SIG-M5 (cell line): ENCODE measurements at places on chromosomes 11 and 22.

DNA sequence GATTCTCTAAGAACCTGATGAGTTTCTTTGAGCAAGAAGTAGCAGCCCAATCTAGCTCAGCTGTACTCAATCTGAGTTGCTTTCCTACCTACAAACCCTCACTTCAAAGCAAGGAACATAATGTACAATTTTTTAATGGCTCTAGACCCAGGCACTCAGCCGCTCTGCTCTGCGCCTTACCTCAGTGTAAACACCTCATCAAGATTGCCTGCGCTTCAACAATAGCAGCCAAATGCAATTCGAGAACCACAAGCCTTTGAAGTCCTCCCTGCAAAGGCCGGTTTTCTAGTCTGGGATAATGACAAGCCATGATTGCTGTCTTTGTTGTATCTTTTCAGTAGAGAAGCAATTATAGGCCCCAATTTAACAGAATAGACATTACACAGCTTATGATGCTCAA, 38.0 kb downstream of the JHY start:
- no peak for DNase-seq

- no peak for DNase-seq
These were observed 3.6 kb downstream of the GTPBP1 start for GRCh38 chr22:38709306-38709705.

DNA sequence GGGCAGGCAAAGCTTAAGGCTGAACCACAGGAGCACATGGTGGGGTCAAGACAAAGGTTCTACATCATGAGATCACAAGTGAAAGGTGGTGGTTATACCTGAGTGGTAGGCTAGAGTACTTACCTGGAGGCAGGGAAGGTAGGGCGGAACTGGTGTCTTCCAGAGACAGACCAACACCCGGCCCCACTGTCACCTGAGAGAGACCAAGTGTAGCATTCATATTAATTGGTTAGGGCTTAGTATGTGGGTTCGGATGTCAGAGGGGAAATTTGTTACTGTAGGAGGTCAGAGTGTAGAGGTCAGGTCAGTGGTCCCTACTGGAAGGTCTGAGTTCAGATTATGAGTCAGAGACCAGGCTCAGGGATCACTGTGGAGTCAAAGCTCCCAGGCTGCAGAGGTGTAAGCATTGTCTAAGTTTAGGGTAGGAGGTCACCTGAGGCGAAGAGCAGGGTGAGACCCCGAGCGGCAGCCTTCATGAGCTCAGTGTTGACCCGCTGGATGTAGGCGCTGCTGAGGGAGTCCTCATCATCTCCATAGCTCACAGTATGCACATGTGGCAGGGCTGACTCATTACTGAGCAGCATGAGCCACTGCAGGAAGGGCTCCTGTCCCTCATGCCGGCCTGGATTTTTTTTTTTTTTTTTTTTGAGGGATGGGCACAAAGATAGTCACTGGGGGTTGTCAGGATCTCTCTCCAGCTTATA, 3.2 kb downstream of the TPP1 start:
- no peak for DNase-seq

DNA sequence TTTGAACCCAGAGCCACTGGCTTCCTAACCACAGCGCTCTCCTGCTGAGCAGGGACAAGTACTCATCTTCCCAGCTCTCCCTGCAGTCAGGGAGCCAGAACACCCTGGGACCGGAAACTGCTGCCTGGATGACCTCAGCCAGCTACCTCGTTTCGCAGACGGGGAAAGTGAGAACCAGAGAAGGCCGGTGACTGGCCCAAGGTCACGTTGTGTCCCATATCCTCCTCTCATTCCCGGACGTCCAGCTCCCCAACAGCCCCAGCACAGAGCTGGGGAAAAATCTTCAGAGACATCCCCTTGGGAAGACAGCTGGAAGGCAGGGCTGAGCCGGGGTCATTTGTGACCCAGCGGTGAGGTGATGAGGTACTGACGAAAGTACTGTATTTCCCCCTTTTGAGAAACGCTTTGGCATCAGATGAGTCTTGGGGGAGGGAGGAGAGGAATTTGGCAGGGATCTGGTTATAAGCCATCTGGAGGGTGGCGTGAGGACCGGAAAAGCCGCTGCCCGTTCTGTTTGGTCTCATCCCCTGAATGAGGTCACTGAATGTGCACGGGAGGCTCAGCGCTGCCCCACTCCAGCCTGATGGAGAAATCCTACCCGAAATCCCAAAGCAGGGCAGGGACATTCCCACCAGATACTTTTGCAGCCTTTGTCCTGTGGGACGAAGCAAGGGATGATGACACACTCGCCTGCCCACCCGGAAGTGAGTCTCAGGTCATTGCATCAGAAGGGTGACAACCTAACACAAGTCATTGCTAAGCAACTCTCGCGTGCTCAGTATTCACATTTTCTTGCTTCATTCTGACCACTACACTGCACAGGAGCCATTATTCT, 41.1 kb downstream of the LIF start:
- no peak for DNase-seq

DNA sequence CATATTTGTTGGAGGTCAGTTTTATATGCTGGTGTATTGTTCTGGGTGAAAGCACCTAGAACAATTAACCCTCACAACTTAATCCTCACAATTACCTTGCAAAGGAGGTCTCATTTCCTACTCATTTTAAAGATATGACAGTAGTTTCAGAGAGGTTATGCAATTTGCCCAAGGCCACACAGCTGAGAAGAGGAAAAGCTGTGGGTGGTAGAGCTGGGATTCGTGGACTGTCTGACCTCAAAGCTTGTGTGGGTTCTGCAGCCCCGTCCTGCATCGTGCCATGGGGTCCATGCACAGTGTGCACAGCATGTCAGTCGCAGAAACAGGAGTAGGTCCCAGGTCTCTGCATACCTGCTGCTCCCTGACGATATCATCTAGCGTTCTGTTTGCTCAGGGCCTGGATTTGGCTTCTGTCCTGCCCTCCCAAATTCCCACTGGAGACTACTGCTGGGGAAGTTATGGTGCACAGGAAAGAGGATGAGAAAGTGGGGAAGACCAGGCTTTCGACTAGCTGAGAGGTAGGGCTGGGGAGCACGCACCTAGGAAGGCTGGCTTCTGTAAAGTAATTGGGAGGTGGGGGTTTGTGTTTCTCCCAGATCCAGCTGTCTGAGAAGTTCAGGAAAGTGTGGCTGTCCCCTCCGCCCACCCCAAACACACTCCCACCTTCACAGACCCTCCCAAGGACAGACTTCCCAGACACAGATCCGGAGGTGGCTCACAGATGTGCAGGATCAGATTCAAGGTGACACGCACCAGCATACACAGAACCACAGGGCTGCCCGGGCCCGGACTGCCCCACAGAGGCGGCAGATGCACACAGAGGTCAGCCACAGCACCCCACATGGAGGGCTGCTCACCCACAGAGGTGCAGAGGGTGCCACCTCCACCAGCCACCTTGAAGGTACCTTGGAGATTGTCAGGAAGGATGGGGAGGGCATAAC, 2.0 kb downstream of the BACE1 start:
- DNase-seq: no peak

DNA sequence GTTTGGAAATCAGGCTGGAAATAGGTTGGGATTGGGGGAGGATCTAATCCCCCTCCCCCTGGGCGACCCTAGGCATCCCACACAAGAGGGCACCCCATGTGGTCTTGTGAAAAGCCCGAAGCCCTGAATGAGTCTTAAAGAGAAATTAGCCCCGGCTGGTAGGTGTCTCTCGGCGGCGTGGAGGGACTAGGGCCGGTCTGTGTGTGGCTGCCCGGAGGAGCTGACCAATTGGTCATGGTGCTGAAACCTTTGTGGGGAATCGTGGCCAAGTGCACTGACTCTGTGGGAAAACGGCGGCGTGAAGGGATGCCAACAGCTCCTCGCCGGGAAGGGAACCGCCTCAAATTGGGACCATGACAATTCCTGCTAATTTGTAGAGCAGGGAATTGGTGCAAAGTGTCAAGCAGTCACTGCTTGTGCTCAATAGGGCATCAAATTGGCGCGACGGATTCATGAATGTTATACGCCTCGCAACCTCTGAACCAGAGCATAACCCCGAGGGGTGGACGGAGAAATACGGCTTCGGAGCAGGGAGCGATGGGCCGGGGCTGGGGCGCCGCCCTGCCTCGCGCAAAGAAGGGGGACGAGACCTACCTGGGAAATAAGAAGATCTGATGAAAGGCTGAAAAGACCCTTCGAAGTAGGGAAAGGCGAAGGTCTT, 1.5 kb downstream of the DBX1 start:
- DNase-seq: no peak

GRCh38 chr22:47449508-47450270, 687.2 kb downstream of the TBC1D22A start:
- DNase-seq: no peak

DNA sequence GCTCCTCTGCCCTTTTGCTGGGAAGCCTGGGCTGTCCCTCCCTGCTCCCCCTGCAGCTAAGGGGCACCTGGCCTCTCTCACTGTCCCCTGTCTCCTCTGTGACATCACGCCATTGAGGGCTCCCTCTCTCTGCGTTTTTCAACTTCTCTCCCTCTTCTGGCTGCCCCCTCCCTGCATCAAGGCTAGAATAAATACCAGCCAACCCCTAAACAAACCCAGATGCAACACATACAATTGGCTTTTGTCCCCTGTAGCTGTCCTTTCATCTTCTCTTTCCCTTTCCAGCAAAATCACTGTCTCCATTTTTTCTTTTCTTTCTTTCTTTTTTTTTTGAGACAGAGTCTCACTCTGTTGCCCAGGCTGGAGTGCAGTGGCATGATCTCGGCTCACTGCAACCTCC, 3.3 kb upstream of the MIEF1 start:
- no peak for DNase-seq

GRCh38 chr11:69373251-69373635, 79.3 kb downstream of the MYEOV start:
- no peak for DNase-seq

- DNase-seq: no peak
These were observed 76.7 kb upstream of the BARX2 start for GRCh38 chr11:129298988-129299387.

- DNase-seq: no peak
These were observed 44.7 kb downstream of the CACNG2 start for GRCh38 chr22:36658900-36659299.

DNA sequence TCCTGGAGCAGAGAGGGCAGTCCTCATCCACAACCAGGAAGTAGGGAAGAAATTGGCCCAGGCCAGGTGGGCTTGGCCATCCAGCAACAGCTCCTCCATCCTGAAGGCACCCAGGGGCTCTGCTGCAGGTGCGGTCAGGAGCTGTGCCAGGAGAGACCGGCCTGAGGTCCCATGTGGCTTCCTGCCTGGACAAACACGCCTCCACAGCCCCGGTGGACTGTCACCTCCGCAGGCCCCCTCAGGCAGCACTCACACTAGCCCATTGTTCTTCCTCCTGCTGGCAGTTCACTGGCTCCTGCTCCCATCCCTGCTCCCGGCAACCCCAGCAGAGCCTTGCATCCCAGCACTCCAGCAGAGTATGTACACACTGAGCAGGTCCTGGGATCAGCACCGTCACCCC, 16.0 kb upstream of the POU2AF1 start:
- no peak for DNase-seq

GRCh38 chr11:116962108-116962507, 124.7 kb upstream of the APOA1 start:
- no peak for DNase-seq

DNA sequence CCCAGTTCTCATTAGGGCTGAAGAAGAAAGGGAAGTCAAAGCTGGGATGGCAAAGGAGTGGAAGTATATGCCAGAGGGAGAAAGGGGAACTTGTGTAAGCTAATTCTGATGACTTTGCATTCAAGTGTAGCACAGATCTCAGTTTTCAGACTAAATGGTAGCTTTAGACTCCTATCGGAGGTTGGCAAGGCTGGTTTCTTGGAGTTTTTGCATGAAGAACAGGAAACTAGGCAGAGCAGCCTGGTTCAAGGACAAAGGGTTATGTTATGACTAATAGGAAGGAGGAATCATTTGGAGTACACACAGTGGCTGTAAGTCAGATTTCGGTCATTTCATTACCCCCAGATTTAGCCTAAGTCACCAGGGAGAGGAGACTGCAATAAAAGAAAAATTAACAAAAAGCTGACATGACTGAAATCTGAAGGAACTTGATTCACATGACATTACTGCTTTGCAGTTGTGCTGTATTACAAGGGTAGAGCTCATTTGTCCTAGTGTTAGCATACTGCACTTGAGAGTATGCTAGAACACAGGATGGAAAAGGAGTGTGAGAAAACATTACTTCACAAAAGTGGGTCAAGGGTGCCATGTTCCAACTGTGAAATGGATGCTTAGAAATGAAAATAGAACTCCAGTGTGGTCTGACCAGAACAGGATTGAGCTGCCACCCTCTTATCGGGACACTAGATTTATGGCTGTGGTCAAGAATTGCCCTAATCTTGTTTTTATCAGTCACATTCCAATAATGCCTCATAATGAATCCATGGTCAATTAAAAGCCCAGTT, 23.6 kb downstream of the ADM start:
- no peak for DNase-seq

DNA sequence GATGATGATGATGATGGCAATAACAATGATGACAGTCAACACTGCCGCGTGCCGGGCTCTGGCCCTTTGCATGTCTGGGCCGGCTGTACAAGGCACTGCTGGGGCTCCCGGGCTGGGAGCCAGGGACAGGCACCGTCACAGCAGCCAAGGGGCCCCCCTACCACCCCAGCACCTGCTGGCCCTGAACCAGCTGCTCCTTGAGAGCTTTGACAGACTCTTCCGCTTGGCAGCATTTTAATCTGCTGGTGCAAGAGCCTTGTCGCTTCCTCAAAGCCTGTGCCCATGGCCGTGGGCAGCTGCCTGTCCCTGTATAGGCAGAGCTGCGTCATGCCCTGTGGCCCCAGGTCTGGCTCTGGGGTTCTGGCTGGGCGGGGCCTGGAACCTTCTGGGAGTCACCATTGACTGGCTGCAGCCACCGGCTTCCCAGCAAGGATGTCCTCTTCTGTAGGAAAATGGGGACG, 12.9 kb upstream of the MUC6 start:
- DNase-seq: no peak

DNA sequence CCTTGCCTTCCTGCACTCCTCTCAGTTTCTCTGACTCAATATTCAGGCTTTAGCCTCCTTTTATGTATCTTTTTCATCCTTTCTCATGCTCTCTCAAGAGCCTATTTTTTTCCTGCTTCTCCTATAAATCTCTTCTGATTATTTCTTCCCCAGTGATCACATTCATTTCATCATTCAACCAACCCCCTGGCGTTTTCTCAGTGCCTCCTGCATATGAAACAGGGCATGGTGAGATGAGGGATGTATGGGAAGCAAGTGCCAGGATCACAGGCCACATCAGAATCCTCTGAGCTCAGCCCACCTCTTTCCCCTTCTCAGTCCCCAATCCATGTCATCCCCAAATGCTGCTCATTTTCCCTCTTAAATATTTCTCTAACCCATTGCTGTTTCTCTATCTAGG, 38.7 kb upstream of the NRIP3 start:
- DNase-seq: no peak

DNA sequence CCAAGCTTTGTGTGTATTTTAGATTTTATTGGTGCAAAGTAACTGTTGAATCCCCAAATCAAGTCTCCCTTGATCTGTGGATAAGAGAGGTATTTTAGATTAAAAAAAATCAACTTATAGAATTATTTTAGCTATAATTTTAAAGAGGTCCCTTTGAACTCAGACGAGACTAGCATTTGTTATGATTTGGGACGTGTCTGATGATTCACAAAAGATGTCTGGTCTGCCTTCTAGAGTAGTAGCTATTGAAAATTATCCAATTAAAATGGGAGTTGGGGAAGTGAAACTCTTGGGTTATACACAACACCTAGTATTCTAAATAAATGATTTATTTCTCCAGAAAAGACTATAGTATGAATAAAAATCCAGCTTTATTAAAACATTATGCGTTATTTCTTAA, 227.9 kb upstream of the GRIA4 start:
- no peak for DNase-seq

GRCh38 chr11:72586321-72587090, 87.7 kb downstream of the PDE2A start:
- no peak for DNase-seq
